ENCODE measurements at places on chromosomes 5 and 9.

DNA sequence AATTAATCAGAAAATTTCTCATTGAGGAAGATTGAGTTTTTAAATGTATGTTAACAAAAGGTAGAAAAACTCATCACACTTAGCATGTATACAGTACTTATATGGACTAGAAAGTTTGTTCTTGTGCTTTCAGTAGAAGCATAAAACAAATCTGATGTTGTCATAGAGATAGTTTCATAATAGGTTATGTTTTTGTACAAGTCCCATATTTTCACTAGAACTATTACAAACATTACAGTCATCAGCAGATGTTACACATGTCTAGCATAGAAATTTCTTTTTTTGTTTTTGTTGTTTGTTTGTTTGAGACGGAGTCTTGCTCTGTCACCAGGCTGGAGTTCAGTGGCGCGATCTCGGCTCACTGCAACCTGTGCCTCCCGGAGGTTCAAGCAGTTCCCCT, 131.4 kb downstream of the COMMD10 start:
- H3K27me3 ChIP-seq, result no peaks in the 10 kb centered on the region
- H3K27ac ChIP-seq, result no peak overlapping the region
- H3K36me3 ChIP-seq, result no peaks in the 10 kb centered on the region
- H3K4me1 ChIP-seq, result no peaks in the 10 kb centered on the region
- no peak for DNase-seq

DNA sequence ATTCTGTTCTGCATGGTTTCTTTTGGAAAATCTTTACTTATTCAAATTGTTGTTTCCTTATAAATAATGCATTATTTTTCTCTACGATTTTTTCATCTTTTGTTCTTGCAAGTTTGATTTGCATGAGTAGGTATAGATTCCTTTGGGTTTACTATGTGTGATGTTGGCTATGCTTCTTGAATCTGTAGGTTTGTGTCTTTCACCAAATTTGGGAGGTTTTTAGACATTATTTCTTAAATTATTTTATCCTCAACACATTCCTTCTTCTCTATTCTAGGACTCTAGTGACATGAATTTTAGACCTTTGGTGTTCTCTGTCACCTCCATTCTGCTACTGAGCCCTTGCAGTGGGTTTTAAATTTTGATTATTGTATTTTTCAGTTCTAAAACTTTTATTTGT, 219.0 kb downstream of the CWC27 start:
- H3K27me3 ChIP-seq, result no peaks in the 10 kb centered on the region
- no peak for DNase-seq
- H3K36me3 ChIP-seq, result no peaks in the 10 kb centered on the region
- no peak overlapping the region for H3K27ac ChIP-seq
- H3K4me1 ChIP-seq, result no peaks in the 10 kb centered on the region

- no peak for DNase-seq
- peaks cover 35% of the 10 kb centered on the region for H3K27me3 ChIP-seq
- H3K36me3 ChIP-seq, result peaks cover 25% of the 10 kb centered on the region
- H3K4me1 ChIP-seq, result peaks cover 10% of the 10 kb centered on the region
- H3K27ac ChIP-seq, result no peak overlapping the region
These were observed 3.6 kb downstream of the IQGAP2 start for GRCh38 chr5:76406673-76407072.

DNA sequence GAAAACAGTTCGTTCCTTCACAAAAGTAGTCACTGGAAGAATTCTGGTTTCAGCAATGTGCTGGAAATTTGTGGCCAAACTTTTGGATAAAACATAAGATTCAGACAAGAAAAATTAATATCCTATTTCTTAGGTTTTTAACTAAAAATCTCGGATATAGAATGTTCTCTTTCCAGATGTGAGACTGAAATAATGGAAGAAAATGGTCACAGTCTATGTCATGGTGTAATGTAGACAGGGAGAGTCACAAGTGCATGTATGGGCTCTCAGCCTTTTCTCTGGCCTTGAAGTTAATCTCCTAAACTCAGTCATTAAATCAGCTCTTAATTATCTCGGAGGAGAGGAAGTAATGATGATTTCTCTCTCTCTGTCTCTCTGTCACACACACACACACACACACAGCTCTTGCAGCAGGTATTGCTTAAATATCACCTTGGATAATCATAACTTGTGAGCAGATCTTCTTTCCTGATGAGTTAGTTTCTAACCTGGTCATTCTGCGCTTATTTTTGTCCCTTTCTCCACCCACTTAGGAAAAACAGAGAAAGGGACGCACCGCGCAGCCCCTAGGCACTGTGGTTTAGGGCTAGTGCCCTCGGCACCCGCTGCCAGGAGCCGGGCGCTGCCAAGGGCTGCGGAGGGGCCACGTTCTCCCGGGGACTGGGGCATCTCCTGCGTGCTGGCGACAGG, 672 bp upstream of the ITGA2 start:
- H3K4me1 ChIP-seq, result peaks cover 64% of the 10 kb centered on the region
- peak overlapping the region; percentile 77 for H3K4me3 ChIP-seq
- peaks cover 66% of the 10 kb centered on the region for H3K36me3 ChIP-seq
- peak overlapping the region; percentile 97 for H3K27ac ChIP-seq
- DNase-seq, result no peak
- no peaks in the 10 kb centered on the region for H3K27me3 ChIP-seq

DNA sequence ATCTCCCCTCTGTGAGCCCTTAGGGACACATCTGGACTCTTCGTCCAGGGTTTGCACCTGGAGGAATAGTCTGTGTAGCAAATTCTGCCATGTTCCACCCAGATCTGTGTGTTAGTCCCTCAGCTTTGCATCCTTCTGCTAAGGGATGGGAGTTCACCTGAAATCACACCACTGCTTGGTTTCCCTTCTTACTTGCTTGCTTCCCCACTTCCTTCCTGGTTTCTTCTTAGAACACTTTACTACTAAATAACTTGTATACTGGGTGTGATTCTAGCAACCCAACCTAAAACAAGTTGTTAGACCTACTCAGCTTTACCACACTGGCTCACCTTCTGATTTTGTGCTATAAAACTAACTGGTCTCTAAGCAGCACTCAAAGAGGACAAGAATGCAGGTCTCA, 202.6 kb upstream of the MAP3K1 start:
- no peaks in the 10 kb centered on the region for H3K27me3 ChIP-seq
- no peak for DNase-seq
- H3K27ac ChIP-seq, result no peak overlapping the region
- no peaks in the 10 kb centered on the region for H3K36me3 ChIP-seq
- H3K4me1 ChIP-seq, result peaks cover 34% of the 10 kb centered on the region
- no peak overlapping the region for H3K4me3 ChIP-seq

GRCh38 chr5:135467051-135467625, 15.0 kb upstream of the TIFAB start:
- no peaks in the 10 kb centered on the region for H3K36me3 ChIP-seq
- DNase-seq, result no peak
- H3K27ac ChIP-seq, result no peak overlapping the region
- H3K4me3 ChIP-seq, result no peak overlapping the region

- H3K36me3 ChIP-seq, result no peaks in the 10 kb centered on the region
- no peak overlapping the region for H3K27ac ChIP-seq
- no peaks in the 10 kb centered on the region for H3K27me3 ChIP-seq
- no peak overlapping the region for H3K4me3 ChIP-seq
These were observed 22.9 kb upstream of the ACTBL2 start for GRCh38 chr5:57505272-57506200.

GRCh38 chr9:82101475-82101874, 112.9 kb downstream of the SPATA31D1 start:
- H3K36me3 ChIP-seq, result no peaks in the 10 kb centered on the region
- H3K4me3 ChIP-seq, result no peak overlapping the region
- no peaks in the 10 kb centered on the region for H3K27me3 ChIP-seq
- DNase-seq, result no peak
- H3K27ac ChIP-seq, result no peak overlapping the region
- no peaks in the 10 kb centered on the region for H3K4me1 ChIP-seq

GRCh38 chr9:137484551-137485315, 25.6 kb upstream of the NSMF start:
- DNase-seq, result no peak
- peaks cover 15% of the 10 kb centered on the region for H3K27me3 ChIP-seq
- no peak overlapping the region for H3K4me3 ChIP-seq
- no peak overlapping the region for H3K27ac ChIP-seq
- no peaks in the 10 kb centered on the region for H3K4me1 ChIP-seq
- H3K36me3 ChIP-seq, result no peaks in the 10 kb centered on the region

DNA sequence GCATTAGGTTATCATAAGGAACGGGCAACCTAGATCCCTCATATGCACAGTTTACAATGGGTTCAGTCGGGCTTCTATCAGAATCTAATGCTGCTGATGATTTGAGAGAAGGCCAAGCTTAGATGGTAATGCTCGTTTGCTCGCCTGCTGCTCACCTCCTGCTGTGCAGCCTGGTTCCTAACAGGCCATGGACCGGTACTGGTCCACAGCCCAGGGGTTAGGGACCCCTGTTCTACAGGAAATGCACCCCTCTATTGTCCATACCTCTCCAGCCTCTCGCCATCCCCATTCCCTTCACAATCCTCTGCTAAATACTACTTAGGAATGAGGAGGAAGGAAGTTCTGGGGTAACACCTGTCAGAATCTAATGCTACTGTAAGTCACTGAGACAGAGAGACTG, 75.1 kb downstream of the OXCT1 start:
- no peaks in the 10 kb centered on the region for H3K27me3 ChIP-seq
- H3K36me3 ChIP-seq, result no peaks in the 10 kb centered on the region
- no peak for DNase-seq
- H3K4me3 ChIP-seq, result no peak overlapping the region
- H3K4me1 ChIP-seq, result peaks cover 20% of the 10 kb centered on the region

DNA sequence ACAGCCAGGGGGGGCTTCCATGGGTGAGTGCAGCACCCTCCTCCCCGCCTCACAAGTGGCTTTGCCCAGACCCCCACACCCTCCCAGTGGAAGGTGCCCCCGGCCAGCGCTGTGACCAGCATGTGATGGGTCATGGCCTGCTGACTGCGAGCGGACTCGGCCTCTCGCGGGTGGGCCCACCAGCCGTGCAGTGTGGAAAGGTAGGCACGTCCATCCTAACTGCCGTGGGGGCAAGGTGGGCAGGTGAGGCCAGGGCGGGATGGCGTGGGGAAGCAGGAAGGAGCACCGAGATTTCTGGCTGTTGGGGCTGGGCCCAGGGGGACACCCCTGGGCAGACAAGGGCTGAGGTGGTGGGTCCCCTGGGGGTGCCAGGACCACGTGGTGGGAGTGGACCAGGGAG, 12.1 kb downstream of the SOHLH1 start:
- DNase-seq, result no peak
- no peak overlapping the region for H3K27ac ChIP-seq
- no peak overlapping the region for H3K4me3 ChIP-seq
- H3K36me3 ChIP-seq, result no peaks in the 10 kb centered on the region
- H3K27me3 ChIP-seq, result peaks cover 29% of the 10 kb centered on the region
- no peaks in the 10 kb centered on the region for H3K4me1 ChIP-seq

GRCh38 chr5:117261948-117262571, 687.4 kb upstream of the SEMA6A start:
- H3K36me3 ChIP-seq, result no peaks in the 10 kb centered on the region
- no peaks in the 10 kb centered on the region for H3K27me3 ChIP-seq
- H3K27ac ChIP-seq, result no peak overlapping the region
- H3K4me1 ChIP-seq, result no peaks in the 10 kb centered on the region
- H3K4me3 ChIP-seq, result no peak overlapping the region

DNA sequence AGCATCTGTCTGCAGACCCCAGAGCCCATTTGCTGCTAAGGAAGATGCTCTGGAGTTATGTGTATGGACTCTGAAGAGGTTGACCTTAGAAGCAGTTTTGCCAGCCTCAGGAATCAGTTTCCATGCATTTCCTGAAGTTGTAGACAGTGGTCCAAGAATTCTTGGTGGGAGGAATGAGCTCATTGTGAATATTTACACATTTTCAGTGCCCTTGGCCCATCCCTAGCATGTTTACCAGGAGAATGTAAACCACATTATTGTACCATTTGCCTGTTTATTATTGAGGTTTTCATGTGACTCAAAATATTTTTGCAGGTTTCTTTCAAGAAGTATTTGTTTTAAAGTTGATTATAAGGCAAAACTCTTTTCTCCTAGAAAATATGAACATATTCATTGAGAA, 93.8 kb downstream of the NXNL2 start:
- H3K36me3 ChIP-seq, result no peaks in the 10 kb centered on the region
- no peaks in the 10 kb centered on the region for H3K4me1 ChIP-seq
- DNase-seq, result no peak
- H3K27me3 ChIP-seq, result peaks cover 30% of the 10 kb centered on the region
- H3K4me3 ChIP-seq, result no peak overlapping the region

DNA sequence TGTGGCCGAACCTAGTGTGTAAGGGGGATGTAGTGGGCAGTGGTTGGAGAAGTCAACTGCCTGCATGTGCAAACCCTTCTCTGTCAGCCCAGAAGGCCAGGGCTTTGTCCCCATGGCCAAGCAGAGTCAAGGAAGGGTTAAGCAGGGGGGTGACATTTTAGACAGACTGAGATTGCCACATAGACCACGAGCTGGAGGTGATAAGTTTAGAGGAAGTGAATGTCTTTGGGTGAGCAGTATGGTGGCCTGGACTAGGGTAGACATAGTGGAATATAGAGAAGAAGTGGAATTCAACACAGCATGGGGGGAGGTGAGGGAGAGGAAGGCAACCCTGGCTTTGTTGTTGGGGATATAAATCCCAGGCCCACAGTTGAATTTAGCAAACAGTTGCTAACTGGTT, 38.7 kb upstream of the CDKN2AIPNL start:
- H3K27me3 ChIP-seq, result no peaks in the 10 kb centered on the region
- H3K4me3 ChIP-seq, result no peak overlapping the region
- H3K4me1 ChIP-seq, result peaks cover 7% of the 10 kb centered on the region
- DNase-seq, result no peak
- H3K27ac ChIP-seq, result no peak overlapping the region

- no peaks in the 10 kb centered on the region for H3K36me3 ChIP-seq
- H3K27me3 ChIP-seq, result no peaks in the 10 kb centered on the region
- no peak for DNase-seq
- no peaks in the 10 kb centered on the region for H3K4me1 ChIP-seq
These were observed 83.0 kb upstream of the GNA14 start for GRCh38 chr9:77731008-77731698.

- H3K27ac ChIP-seq, result no peak overlapping the region
- no peaks in the 10 kb centered on the region for H3K27me3 ChIP-seq
- no peak overlapping the region for H3K4me3 ChIP-seq
- H3K4me1 ChIP-seq, result no peaks in the 10 kb centered on the region
- H3K36me3 ChIP-seq, result no peaks in the 10 kb centered on the region
These were observed 162.8 kb downstream of the FAM174A start for GRCh38 chr5:100697970-100698369.

DNA sequence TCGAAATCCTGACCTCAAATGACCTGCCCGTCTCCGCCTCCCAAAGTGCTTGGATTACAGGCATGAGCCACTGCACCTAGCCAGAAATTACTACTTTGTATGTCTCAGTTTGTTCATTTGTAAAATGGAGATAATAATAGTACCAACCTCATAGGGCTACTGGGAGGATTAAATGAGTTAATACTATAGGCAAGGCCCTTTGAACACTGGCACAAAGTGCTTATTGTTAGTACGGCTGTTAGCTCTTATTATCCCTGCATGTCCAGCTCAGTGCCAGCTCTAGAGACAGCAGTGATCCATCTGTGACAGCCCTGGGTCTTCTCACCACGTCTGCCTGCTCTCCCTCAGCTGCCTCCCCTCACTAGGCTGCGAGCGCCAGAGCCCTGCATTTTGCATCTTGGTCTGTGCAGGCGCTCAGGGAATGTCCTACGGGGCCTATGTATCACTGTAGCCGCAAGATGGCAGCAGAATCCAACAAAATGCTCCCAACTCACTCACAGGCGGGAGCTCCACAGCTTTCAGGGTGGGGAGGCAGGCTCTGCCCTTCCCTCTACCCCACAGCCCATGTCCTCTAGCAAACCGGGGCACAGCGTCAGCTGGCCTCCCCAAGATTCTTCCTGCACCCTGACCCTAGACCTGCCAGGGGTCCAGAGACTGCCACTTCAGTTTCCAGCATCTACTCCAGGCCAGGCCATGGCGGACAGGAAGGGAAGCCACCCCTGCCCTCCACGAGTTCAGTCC, 17.7 kb upstream of the AKNA start:
- H3K27me3 ChIP-seq, result peaks cover 33% of the 10 kb centered on the region
- H3K4me3 ChIP-seq, result no peak overlapping the region
- H3K36me3 ChIP-seq, result no peaks in the 10 kb centered on the region
- no peak overlapping the region for H3K27ac ChIP-seq
- H3K4me1 ChIP-seq, result no peaks in the 10 kb centered on the region
